ENCODE measurements at places on chromosomes 5 and 9. TPM values are rescaled to one million over a fixed set of nuclear protein-coding genes. Genes with fewer than 3 reads are reported as not detected.

ZBED3 gene
- total RNA-seq = 8.0 TPM

FBP1 gene
- 2.5 TPM for total RNA-seq

SNCAIP gene
- total RNA-seq = 8.0 TPM

TLX3 gene
- 0.83 TPM for total RNA-seq

NOXA1 gene
- total RNA-seq = 0.59 TPM

TAS2R1 gene
- total RNA-seq = 0.31 TPM

DOCK8 gene
- 0.94 TPM for total RNA-seq

SHC3 gene
- total RNA-seq = 2.5 TPM

GRXCR2 gene
- total RNA-seq = not detected

CARD9 gene
- total RNA-seq = 0.49 TPM

LCN10 gene
- total RNA-seq = 9.8 TPM

PCDHA9 gene
- total RNA-seq = 3.3 TPM

ISL1 gene
- total RNA-seq = 0.38 TPM

PCDHGA3 gene
- 0.90 TPM for total RNA-seq

SLC1A1 gene
- total RNA-seq = 8.8 TPM

PCDHGC4 gene
- 2.3 TPM for total RNA-seq

Data from GM23338 (cell line).